ENCODE measurements at places on chromosomes 2 and 18.

GRCh38 chr2:88754585-88755320 is 63.3 kb downstream of the RPIA start:
- DNase-seq, result no peak

GRCh38 chr2:119279666-119280065 is 56.0 kb downstream of the STEAP3 start:
- no peak for DNase-seq

- no peak for DNase-seq
These were observed 557 bp upstream of the E2F6 start for GRCh38 chr2:11466307-11467128.

GRCh38 chr2:74597410-74597809 is 42.9 kb downstream of the DOK1 start:
- DNase-seq, result no peak

DNA sequence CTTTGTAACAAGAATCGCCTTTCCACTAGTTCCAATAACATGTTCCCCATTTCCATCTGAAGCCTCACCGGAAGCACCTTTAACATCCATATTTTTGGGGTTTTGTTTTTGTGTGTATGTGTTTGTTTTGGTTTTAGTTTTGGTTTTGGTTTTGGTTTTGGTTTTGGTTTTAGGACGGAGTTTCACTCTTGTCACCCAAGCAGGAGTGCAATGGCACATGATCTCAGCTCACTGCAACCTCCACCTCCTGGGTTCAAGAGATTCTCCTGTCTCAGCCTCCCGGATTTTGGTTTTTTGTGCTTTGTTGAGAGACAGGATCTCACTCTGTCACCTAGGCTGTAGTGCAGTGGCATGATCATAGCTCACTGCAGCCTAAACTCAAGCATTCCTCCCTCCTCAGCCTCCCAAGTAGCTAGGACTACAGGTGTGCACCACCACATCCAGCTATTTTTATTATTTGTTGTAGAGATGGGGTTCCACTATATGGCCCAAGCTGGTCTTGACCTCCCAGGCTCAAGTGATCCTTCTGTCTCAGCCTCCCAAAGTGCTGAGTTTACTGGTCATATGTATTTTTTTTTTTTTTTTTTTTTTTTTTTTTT is 36.3 kb downstream of the TGOLN2 start:
- no peak for DNase-seq

DNA sequence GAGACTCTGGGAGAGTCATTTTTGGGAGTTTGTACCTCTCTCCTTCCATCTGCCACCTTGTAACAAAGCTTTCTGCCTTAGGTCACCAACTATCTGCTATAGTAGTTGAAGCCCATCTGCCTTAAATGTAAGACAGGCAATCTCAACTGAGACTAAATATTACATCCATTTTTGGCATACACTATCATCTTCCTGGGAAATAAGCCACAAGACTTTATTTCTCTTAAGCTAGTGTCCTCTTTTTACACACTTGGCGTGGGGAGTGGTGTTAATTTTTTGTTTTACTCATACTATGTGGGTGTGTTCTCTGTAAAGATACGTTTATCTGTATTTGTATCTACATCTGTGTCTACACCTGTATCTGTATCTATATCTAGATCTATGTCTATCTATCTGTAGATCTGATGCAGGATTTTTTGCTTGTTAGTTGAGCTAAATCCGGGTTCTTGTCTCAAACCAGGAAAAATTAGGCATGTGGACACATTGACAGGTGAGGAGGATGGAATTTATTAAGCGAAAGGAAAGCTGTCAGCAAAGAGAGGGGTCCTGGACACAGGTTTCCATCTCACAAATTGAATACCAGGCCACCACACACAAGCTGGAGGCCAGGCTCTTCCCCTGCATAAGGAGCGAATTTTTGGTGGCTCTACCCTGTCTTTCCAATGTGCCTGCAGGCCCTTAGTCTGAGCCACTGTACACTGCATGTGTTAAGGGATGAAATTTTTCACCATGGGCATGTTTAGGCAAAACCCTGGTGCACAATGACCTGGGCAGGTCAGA is 64.8 kb upstream of the RND3 start:
- DNase-seq, result no peak

- no peak for DNase-seq
These were observed 52.1 kb upstream of the FAHD2A start for GRCh38 chr2:95350368-95350767.
